Kidney epithelial cell (primary cell): ENCODE measurements at places on chromosomes 11 and 22. TPM values are rescaled to one million over a fixed set of nuclear protein-coding genes. Genes with fewer than 3 reads are reported as not detected.

Gene MGAT3
- 1.8 and 4.1 TPM in 2 replicates for total RNA-seq

Gene PARVB
- total RNA-seq = 94.6 and 94.9 TPM in 2 replicates

Gene XKR3
- not detected in 2 replicates for total RNA-seq

Gene PGA5
- not detected in 2 replicates for total RNA-seq

Gene KCTD14
- total RNA-seq = 6.2 and 6.7 TPM in 2 replicates

DNA sequence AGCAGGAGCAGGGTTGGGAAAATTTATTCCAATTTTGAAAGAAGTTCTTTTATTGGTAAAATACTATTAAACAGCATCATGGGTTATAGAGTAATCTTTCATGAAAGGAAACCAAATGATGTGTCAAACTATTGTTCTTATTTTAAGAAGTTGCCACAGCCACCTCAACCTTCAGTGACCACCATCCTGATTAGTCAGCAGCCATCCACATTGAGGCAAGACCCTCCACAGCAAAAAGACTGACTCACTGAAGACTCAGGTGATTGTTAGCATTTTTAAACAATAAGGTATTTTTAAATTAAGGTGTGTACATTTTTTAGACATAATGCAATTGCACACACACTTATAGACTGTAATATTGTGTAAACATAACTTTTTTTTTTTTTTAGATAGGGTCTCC is 3.7 kb upstream of the HEPHL1 start:
- DNase-seq = peak; percentile 51

- no peak for DNase-seq
These were observed 26.9 kb downstream of the SNAP29 start for GRCh38 chr22:20885557-20886323.

DNA sequence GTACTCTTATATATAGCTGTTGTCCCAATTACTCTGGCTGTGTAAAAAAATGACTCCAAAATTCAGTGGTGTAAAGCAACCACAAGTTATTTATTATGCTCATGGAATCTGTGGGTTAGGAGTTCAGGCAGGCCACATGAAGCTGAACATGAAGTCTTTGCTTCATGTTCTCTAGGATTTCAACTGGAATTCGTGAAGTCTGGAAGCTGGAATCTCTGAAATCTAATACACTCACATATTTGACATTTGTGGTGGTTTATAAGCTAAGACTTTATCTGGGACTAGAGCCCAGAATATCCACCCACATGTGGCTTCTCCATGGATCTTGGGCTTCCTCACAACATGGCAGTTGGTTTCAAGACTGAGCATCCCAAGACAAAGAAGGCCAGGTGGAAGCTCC is 430.6 kb downstream of the MIAT start:
- no peak for DNase-seq

GRCh38 chr22:31443516-31443915 is 44.1 kb downstream of the DRG1 start:
- no peak for DNase-seq

- DNase-seq = no peak
These were observed 191.4 kb downstream of the ARHGAP42 start for GRCh38 chr11:100878474-100878873.

DNA sequence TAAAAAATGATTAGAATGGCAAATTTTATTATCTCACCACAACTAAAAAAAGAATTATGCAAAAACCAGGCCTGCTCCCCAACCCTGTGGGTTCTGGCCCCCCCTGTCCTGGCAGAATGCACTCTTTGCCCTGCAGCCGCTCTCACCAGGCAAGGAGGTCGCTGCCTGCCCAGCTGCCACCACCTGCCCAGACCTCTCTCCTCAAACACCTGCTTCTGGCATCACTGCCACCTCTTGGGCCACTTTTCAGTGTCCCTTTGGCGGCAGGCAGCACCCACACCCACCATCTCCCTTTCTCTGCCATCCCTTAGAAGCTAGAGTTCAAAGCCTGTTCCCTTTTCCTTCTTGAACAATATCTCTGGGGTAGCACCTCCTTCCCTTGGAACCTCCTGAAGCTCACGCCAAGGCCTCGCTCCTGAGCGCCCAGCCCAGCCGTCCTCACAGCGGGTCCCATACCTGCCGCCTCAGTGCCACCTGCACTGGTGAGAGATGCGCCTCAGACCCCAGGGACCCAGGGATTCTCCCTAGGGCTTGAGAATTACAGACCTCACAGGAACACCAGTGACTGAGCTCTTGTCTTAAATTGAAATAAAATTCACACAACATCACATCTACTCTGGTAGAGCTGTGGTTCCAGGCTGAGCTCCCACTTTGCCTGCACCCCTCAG is 44.6 kb downstream of the SGSM3 start:
- DNase-seq = no peak

DNA sequence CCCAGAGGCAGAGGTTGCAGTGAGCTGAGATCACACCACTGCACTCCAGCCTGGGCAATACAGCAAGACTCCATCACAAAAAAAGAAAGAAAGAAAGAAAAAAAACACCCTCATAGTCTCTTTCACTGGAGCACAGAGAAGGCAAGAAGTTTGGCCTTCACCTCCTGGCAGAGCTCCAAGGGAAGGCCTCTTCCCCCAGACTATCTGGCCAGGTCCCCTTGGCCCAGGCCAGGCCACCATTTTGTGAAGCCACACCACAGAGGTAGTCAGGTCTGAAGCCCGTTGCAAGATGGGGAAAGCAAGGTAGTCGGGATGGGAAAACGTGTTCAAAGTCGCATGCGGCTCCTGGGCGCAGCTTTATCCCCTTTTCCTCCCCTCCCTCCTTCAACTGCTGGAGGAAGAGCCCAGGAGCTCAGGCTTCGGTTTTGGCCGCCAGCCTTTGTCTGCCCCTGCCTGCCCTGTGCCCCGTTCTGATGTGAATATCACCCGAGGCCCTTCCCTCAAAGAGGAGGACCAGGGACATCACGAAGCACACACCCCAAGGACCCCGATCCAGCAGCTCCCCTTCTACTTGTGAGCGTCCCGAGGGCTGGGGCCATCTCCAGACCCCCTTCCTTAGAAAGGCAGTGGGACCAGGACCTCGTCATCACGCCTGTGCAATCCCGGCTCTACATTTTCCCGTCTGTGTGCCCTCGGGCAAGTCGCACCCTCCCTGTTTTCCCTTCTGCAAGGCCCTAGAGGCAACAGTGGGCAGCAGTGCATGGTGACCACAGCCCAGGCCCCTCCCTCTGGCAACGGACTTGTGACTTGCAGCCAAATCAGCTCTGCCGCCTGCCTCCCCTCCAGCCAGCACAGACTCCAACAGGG is 17.7 kb downstream of the CABP7 start:
- DNase-seq = no peak

GRCh38 chr11:69823641-69824265 is 4.5 kb upstream of the FGF3 start:
- no peak for DNase-seq

GRCh38 chr11:33723238-33723881 is 12.9 kb downstream of the CD59 start:
- DNase-seq = peak; percentile 80

DNA sequence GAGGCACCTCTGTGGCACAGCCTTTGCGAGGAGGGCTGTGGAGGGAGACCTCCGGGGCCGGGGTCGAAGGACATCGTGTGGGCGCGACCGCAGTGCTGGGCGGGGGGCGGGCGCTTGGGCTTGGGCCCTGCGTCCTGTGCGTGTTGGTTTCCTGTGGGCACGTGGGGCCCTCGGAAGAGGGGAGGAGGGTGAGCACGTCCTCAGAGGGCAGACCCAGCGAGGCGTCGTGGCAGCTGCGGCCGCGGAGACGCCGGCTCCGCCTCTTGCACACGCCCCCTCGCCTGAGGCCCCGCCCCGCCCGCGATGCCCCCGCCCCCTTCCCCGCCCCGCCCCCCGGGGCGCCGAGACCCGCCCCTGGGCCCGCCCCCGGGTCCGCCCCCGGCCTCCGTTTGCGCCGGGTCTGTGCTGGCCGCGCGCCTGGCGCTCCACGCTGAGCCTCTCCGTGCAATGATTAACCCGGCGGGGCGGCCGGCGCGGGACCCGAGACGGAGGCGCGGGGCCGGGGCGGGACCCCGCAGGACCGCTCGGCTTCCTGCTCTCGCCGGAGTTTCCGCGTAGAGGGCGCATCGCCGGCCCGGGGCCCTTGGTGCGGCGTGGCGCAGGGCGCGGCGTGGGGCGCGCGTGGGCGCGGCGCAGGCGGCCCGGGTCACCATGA is at the start of gene PRR5:
PRR5 (plus strand) TSS at position 381 of the 655 bp plus-strand sequence; CDS start at position 652, 271 bp downstream.
- no peak for DNase-seq

- peak; percentile 58 for DNase-seq
These were observed 2.1 kb downstream of the WEE1 start for GRCh38 chr11:9575260-9576240.

GRCh38 chr11:74989260-74989638 is 516 bp downstream of the NEU3 start:
- no peak for DNase-seq

- DNase-seq = no peak
These were observed 504 bp downstream of the CFL1 start for GRCh38 chr11:65857500-65857852.

- DNase-seq = peak; percentile 26
These were observed 4.6 kb downstream of the SAA2 start for GRCh38 chr11:18243783-18244362.

GRCh38 chr11:113564527-113565130 is 89.4 kb upstream of the DRD2 start:
- DNase-seq = no peak

- DNase-seq = no peak
These were observed 35.6 kb downstream of the ASRGL1 start for GRCh38 chr11:62372871-62373270.

DNA sequence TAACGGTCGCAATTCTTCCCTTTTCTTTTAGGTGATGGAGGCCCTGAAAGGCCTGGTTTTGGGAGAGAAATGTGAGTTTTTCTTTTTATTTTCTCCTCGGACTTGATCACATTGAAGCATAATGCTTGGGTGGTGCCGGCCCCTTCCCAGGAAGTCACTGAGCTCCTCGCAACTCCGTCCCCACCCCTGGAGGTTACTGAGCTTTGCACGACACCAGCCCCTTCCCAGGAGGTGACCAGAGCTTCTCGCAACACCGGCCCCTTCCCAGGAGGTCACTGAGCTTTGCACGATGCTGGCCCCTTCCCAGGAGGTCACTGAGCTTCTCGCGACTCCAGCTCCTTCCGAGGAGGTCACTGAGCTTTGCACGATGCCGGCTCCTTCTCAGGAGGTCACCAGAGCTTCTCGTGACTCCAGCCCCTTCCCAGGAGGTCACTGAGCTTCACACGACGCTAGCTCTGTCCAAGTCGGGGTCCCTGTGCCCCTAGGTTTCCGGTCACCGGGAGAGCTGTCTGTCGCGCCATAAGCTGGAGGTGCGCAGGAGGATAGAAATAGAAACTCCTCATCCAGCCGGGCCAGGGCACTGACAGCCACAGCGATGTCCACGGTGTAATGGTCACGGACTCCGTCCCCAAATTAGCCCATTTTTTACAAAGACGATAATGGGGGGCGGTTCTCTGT is 586.4 kb downstream of the BRD1 start:
- DNase-seq = no peak

DNA sequence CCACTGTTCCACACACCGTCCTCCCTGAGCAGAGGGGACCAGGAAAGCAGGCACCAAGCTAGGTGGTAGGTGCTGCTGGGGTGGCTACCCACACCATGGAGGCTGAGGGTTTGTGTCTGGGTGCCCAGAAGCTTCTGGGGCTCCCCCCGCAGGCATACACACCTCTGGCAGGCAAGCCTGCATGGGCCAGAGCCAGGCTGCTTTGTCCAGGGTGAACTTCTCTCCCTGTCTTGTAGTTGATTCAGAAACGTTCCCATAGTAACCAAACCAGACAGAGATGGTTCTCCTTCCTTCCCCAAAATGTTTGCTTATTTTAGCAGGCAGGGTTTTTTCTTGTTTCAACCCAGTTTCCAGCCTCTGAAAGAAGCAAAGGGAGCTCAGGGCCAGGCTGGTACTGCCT is 40.9 kb upstream of the SUSD2 start:
- no peak for DNase-seq
